ENCODE measurements at places on chromosomes 3 and 15. TPM values are rescaled to one million over a fixed set of nuclear protein-coding genes. Genes with fewer than 3 reads are reported as not detected.

- no peak overlapping the region for H3K27ac ChIP-seq
- peaks cover 39% of the 10 kb centered on the region for H3K4me1 ChIP-seq
- no peak overlapping the region for H3K4me3 ChIP-seq
- no peaks in the 10 kb centered on the region for H3K36me3 ChIP-seq
These were observed 34.3 kb downstream of the IRAK2 start for GRCh38 chr3:10198761-10199649.

DNA sequence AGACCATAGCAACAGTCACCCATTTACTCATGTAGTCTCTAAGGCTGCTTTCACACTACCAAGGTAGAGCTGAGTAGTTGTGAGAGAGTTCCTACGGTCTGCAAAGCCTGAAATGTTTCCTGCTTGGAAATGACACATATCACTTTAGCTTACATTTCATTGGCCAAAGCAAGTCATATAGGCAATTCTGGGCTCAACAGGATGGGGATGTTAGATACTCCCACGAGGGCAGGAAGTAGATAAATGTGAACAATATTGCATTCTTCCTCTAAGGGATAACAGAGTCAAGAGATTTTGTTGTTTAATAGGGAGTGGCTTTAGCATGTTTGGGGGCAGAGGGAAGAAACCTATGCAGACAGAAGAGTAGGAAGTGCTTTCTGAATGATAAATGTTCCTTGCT, 355.6 kb upstream of the THRB start:
- no peaks in the 10 kb centered on the region for H3K27me3 ChIP-seq
- no peak overlapping the region for H3K27ac ChIP-seq
- peaks cover 41% of the 10 kb centered on the region for H3K4me1 ChIP-seq
- DNase-seq, result no peak
- H3K36me3 ChIP-seq, result no peaks in the 10 kb centered on the region
- H3K4me3 ChIP-seq, result no peak overlapping the region

GRCh38 chr3:134453631-134454030, 32.2 kb downstream of the ANAPC13 start:
- H3K27me3 ChIP-seq, result no peaks in the 10 kb centered on the region
- H3K36me3 ChIP-seq, result no peaks in the 10 kb centered on the region
- no peak overlapping the region for H3K27ac ChIP-seq

DNA sequence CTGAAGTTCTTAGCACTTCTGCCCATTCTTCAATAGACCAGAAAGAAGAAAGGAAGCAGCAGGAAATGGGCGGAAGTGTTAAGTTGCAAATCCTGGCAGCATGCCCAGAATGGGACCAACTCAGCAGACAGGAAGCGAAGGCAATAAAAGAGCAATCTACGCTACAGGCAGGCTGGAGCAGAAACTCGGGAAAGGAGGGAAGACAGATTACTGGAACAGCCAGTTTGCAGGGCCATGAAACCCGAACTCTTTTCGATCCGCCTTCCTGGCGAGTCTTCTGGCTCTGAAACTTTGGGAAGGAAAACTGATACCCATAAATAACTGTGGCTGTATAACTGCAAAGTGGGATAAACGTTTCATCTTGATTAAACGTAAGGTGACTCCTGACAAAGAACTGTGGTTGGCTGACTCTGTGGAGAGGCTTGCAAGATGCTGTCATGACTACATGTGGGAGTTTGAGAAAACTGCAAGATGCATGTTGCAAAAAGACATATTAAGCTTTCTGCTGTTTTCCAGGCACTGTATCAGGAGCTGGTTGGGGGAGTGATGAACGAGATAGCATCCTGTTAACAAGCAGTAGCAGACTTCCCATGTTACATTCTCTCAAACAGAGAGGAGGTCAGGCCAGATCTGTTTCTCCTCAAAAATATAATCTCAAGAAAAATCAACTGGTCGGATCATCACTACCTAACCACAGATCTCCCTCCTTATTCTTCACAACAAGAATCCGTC, 67.8 kb downstream of the FMN1 start:
- no peaks in the 10 kb centered on the region for H3K27me3 ChIP-seq
- H3K36me3 ChIP-seq, result no peaks in the 10 kb centered on the region
- no peak overlapping the region for H3K4me3 ChIP-seq

- H3K36me3 ChIP-seq, result peaks cover 27% of the 10 kb centered on the region
- no peak overlapping the region for H3K27ac ChIP-seq
- no peaks in the 10 kb centered on the region for H3K27me3 ChIP-seq
- DNase-seq, result no peak
These were observed 19.5 kb downstream of the COPS2 start for GRCh38 chr15:49135911-49136310.

DNA sequence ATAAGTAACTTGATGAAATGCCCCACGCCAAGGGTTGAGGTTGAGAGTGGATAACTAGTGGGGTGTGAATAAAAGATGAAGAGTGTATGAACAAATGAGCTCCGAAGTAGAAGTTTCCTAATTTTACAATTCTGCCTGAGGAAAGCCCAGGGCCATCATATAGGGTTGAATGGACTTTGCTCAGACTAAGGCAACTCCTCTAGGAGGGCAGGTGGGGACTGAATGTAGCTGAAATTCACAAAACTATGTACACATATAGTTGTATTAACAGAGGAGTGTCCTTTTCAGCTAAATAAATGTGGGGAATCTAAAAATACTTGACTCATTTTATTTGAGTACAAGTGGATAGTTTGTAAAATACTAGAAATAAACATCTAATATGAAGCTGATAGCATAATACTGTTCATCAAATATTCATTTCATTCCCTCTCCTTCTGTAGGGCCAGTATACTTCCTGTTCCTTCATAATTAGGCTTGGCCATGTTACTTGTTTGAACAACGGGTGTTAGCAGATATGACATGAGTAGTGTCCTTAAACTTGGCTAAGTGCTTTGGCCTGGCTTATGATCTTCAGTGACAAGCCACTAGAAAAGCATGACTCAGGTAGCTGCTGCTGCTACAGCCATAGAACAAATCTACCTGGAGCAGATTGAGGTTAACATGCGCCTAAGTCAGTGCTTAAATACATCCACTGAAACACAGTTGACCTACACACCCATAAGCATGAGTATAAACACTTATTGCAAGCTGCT, 26.5 kb downstream of the PLSCR1 start:
- no peak overlapping the region for H3K4me3 ChIP-seq
- peaks cover 5% of the 10 kb centered on the region for H3K4me1 ChIP-seq

GRCh38 chr15:29747837-29748417, 74.3 kb downstream of the TJP1 start:
- no peak for DNase-seq
- H3K27me3 ChIP-seq, result no peaks in the 10 kb centered on the region
- no peak overlapping the region for H3K27ac ChIP-seq
- no peaks in the 10 kb centered on the region for H3K4me1 ChIP-seq
- no peak overlapping the region for H3K4me3 ChIP-seq
- peaks cover 13% of the 10 kb centered on the region for H3K36me3 ChIP-seq

- DNase-seq, result no peak
- H3K27me3 ChIP-seq, result no peaks in the 10 kb centered on the region
- H3K27ac ChIP-seq, result peak overlapping the region; percentile 99
- peaks cover 54% of the 10 kb centered on the region for H3K4me1 ChIP-seq
- peaks cover 5% of the 10 kb centered on the region for H3K36me3 ChIP-seq
- peak overlapping the region; percentile 17 for H3K4me3 ChIP-seq
These were observed 9.5 kb upstream of the TRIM69 start for GRCh38 chr15:44726568-44727484.

Gene RSRC1
- total RNA-seq, result 39.1 TPM

Gene DNAH1
- total RNA-seq, result 3.5 TPM

Gene C3orf85
- total RNA-seq, result not detected

Gene MED12L
- 0.42 TPM for total RNA-seq

Gene ACKR4
- 0.42 TPM for total RNA-seq

Data from esophagus muscularis mucosa (tissue), 4 donors.